ENCODE measurements at places on chromosomes 7 and 10.
A peak's percentile ranks its signal among the peaks of the same experiment; 100 is the strongest.

DNA sequence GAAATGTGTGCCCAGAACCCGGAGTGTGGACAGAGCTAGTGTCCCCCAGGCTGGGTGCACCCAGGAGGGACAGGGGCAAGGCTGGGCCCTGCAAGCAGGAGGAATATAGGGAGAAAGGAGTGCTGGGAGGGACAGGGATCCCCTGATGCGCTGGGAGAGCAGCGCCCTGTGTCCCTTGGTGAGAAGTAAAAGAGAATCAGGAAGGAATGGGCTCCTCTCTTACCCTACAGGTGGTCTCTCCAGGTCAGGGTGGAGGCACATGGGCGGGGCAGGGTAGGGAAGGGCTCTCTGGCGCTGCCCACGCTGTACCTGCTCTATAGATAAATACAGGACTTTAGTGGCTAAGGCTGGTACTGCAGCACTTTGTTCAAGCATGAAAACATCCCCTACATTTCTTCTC lies 753.8 kb downstream of the GRID1 start:
- DNase-seq, result no peak

- no peak for DNase-seq
These were observed 3.1 kb upstream of the MACC1 start for GRCh38 chr7:20220293-20220761.

GRCh38 chr10:98832738-98833137 lies 386.0 kb upstream of the HPS1 start:
- no peak for DNase-seq

GRCh38 chr7:139913021-139913844 lies 84.2 kb downstream of the TBXAS1 start:
- no peak for DNase-seq

DNA sequence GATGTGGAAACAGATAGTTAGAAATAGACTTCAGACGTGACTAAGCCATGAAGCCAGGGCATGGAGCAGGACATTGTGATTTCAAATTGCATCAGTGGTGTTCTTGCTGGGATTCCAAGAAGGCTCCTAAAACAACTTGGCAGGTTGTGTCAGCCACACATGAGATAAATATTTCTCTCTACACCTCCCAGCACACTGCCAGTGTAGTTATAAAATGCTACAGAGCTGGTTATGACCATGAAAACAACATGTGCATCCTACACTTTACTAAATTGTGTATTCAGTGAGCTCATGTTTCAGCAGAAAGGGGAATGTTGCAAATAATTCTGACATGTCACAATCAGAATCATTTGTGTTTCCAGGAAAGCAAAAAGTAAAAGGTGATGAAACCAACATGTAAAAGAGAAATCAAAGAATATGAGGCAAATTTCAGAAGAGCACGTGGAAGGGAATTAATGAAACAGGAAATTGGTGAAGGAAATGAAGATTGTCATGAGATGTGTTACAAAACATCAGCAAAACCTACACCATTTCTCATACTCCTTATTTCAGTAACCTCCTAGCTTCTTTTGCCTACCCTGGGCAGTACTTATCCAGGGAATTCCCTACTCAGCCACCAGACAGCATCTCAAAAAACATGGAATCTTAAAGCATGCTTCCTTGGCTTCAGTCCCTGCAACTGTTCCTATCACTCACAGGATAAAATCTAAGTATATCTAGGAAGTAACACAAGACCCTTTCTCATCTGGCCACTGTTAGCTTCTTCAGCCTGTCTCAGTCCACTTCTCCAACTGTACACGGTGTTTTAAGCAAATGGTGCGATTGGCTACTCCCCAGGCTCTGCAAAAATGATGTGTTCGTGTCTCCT lies 5.8 kb upstream of the CYP3A7 start:
- DNase-seq, result peak; percentile 14

- DNase-seq, result no peak
These were observed at the start of gene SNX10 for GRCh38 chr7:26291699-26292538. Gene SNX10, plus strand, starts transcription at chr7:26291862. Its CDS starts 54,581 bp downstream, at chr7:26346443.

- DNase-seq, result no peak
These were observed 24.4 kb downstream of the RNF133 start for GRCh38 chr7:122674502-122674901.

DNA sequence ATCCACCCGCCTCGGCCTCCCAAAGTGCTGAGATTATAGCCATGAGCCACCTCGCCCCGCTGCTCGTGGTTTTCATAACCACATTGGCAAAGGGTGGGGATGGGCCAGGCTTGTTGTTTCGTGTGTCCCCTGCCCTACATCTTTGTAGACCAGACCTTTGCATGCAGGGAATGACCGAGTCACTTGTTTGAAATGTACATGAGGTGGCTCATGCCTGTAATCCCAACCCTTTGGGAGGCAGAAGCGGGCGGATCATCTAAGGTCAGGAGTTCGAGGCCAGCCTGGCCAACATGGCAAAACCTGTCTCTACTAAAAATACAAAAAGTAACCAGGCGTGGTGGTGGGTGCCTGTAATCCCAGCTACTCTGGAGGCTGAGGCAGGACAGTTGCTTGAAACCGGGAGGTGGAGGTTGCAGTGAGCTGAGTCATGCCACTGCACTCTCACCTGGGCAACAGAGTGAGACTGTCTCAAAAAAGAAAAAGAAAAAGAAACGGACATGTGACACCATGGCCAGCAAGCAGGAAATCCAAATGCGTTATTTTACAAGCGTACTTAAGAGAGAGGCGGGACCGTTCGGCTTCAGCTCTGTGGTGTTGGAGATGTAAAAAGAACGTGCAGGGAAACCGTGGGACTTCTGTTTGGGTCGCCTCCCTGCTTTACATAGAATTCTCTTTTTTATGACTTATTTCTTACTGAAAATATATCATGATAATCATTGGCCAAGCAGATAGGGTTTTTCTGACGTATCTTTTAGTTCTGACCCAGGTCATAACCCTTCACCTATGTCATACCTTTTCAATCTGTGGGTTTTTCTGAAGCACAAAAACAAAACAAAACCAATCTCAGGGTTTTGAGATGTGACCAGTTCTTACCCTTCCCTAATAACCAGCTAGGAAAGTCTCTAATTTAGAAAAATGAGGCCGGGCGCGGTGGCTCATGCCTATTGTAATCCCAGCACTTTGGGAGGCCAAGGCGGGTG lies 45.1 kb downstream of the WIPI2 start:
- DNase-seq, result no peak

GRCh38 chr7:47635091-47636080 lies 53.5 kb upstream of the TNS3 start:
- DNase-seq, result no peak

- DNase-seq, result no peak
These were observed 17.2 kb downstream of the ABCC2 start for GRCh38 chr10:99799613-99800012.

DNA sequence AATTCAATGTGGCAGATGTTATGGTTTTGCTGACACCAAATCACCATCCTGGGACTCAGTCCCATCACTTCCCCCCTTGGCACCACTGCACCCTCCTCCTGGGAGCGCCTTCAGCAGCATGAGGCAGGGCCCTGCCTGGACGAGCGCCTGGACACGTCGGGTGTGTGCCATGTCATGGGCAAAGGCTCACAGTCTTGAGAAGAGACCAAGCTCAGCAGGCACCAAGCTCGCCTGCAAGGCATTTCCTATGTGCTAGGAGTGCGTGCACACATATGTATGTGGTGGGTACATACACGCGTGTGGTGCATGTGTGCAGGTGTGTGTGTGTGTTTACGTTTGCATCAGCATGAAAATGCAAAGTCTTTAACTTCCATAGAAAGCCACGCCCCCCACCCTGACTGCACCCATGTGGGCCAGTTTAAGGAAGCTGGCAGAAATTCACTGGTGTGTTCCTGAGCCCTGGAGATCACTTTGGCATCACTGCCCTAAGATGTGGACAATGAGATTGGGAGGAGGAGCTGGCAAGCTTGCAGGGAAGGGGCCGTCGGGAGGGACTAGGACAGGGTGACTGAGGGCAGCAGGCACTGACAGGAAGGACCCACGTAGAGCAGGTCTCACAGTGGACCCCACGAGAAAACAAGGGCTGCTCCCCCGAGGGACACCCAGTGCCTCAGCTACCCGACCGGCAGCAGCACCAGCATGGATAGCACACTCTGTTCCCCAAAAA lies 169.9 kb upstream of the PPP2R2D start:
- DNase-seq, result no peak

DNA sequence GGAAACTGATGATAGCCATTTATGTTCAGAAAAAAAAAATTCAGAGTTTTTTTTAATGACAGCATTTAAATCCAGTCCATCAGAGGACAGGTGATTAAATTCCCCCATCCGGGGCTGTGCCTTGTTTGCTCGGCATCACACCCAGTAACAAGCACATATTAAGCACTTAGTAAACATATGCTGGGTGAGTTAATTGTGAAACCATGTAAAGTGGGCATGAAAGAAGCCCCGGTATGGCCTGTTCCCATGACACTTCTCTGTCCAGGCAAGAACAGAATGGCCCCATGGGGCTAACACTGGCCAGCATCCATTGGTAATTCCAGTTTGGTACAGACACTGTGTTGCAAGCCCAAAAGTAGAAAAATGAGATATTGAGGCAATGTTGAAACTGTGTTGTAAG lies 220.8 kb upstream of the RNF32 start:
- no peak for DNase-seq
